ENCODE measurements at places on chromosomes 2 and 18.

DNA sequence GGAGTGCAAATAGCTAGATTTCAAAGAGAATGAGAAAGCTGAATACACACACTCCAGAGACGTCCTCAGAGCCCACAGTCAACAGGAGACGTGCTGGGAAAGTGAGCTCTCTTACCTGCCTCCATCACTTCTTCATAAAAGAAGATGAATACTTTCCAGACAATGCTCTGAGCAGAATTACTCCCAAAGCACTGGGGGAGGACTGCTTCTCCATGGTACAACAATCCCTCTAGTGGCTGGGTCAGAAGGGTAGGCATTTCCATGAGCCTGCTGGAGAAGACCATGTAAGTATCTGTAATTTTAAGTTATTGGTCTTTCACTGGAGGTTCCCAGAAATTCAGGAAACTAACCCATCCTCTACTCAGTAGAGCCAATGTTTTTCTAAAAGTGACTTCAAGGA lies 190.3 kb downstream of the RBM43 start:
- no peak for DNase-seq

DNA sequence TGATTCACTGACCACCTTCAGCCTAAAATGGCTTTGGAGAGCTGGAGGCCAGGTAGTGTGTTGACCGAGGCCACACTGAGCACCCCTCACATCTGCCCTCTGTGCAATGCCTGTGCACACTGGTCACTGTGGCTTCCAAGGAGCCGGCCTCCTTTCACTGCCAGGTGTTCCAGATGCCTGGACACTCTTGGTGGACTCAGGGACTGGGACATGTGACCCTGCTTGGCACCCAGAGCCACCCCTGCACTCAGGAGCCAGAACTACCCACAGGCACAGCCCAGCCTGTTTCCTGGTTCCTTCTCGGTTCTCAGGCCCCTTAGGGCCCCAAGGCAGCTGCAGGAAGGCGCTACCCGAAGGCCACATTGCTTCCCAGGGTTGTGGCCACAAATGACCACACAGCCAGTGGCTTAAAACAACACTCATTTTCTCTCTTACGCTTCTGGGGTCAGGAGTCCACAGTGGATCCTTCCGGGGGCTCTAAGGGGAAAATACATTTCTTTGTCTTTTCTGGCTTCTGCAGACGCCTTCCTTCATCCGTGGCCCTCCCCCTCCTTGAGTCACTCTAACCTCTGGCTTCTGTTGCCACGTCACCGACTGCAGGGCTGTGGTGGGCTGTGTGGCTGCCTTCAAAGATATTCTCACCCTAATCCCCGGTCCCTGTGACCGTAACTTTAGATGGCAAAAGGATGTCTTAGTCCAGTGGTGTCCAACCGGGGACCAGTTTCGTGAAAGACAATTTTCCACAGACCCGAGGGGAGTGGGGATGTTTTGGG lies 78.6 kb downstream of the ASB1 start:
- no peak for DNase-seq

- DNase-seq = no peak
Measured at GRCh38 chr18:40867459-40867858, 1087.6 kb upstream of the PIK3C3 start.

GRCh38 chr2:229703909-229704630 lies 10.3 kb downstream of the DNER start:
- DNase-seq = no peak

- DNase-seq = no peak
Measured at GRCh38 chr2:8985561-8986326, 17.7 kb downstream of the MBOAT2 start.

GRCh38 chr18:12989397-12990122 lies 1.6 kb upstream of the CEP192 start:
- no peak for DNase-seq

DNA sequence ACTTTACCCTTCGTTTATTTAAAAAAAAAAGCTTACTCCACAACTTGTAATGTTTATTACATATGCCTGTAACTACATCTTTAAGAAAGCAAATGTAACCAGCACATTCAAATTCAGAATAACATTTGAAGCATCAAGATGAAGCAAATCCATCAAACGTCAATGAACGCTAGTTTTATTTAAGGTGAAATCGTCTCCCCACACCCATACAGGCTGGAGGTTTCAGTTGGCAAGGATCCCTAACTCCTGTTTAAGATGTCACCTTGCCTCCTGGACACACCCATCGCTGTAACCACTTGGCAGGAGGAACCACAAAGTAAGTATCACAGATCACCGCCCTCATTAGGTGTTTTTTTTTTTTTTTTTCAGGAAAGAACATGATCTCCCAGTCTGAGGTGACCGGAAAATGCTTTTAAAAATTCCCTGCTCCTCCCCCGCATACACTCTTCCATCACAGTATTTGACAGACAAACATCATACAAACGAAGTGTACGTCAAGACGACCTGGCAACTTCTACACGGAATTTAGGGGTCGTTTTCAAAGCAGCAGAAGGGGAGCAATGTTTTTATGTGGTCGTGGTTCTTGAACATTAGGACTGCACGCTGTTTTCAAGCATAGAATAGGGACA lies 19.7 kb upstream of the STPG4 start:
- peak; percentile 31 for DNase-seq

- no peak for DNase-seq
Measured at GRCh38 chr2:47653902-47654789, 128.8 kb upstream of the MSH6 start.

GRCh38 chr2:164960159-164960558 lies 4.8 kb upstream of the SLC38A11 start:
- no peak for DNase-seq

DNA sequence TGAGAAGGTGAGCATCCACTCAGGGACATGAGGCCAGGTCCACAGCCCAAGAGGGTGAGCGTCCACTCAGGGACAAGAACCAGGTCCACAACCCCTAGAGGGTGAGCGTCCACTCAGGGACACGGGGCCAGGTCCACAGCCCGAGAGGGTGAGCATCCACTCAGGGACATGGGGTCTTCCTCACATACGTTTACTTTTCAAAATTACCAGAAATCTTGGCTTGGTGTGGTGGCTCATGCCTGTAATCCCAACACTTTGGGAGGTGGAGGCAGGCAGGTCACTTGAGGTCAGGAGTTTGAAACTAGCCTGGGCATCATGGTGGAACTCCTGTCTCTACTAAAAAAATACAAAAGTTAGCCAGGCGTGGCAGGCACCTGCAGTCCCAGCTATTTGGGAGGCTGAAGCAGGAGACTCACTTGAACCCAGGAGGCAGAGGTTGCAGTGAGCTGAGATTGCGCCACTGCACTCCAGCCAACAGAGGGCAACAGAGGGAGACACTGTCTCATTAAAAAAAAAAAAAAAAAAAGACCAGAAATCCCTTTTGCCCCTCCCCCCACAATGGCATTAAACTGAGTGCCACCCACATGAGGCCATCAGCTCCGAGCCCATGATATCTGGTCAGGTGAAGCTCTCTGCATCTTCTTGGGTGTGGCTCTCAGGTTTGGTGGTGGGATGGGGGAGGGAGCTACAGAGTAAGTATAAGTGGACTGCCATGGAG lies 9.0 kb upstream of the MBP start:
- no peak for DNase-seq

DNA sequence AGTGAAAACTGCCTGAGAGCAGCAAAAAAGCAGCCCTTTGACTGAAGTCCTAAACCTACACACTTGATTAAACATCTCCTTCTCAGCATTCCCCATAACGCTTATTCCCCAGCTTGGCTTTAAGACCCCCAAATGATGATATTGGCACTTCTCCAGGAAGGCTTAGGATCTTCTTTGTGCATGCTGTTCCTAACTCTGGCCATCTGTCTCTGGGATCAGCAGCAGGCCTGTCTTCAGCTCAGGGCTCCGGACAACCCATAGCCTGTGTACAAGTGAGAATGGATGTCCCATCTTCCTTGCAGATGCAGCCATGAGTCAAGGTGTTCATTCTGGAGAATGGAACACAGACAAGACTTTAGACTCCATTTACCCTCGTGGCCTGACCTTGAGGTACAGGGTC lies 81.6 kb upstream of the TMEM17 start:
- no peak for DNase-seq

DNA sequence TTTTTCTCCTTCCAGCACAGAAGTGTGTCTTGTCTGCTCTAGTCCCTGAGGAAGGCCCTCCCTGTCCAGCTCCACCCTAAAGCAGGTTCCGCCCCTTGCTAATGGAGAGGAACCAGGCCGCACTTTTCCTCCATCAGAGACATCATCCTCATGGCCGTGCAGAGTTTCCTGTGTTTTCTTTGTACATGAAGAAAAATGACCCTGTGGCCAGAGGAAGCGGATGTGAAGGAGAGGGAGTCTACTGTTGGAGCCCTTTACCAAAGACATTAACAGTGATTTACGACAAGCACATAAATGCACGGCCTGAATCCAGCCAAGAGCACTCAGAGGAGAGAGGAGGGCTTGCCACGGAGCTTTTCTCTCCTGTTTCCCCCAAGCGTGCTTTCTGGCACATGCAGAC lies 109.5 kb downstream of the RNF144A start:
- no peak for DNase-seq

GRCh38 chr2:172323861-172324597 lies 103.4 kb upstream of the ITGA6 start:
- no peak for DNase-seq

DNA sequence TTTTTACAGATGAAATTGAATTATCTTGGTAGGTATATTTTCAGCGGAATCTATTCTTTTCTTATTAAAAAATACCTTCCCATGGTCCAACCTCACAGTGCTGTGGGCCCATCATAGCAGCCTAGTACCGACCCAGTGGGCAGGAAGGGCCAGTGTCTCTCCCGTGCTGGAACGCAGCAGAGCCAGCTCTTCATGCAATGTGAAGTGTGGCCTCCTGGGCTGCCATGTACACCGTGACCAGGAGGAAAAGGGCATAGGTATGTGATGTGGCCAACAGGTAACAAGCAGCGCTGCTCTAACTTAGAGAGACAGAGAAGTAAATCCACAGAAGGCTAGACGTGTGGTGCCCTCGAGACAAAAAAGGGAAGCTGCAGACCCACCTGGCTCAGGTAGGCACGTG lies 221.1 kb upstream of the SALL3 start:
- DNase-seq = no peak

- DNase-seq = no peak
Measured at GRCh38 chr2:101121174-101121573, 30.0 kb downstream of the TBC1D8 start.

DNA sequence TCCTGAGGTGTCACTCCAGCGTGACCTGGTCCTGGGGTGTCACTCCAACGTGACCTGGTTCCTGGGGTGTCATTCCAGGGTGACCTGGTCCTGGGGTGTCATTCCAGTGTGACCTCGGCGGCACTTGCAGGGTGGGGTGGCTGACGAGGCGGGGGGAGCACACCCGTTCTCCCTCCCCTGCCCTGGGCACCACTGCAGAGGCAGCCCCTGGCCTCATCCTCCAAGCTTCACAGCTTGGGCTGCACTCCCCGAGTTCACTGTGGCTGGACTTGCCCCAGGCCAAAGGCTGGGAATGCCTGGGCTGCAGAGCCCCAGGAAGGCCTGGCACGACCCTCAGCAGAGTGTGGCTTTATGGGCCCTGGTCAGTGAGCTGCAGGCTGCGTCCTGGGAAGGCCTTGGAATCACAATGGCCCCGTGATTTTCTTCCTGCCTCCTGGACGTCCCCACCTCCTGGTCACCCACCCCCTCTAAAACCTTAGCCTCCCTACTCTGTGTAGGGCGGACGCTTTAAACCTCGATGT lies 88.3 kb downstream of the NFATC1 start:
- no peak for DNase-seq

- peak; percentile 75 for DNase-seq
Measured at GRCh38 chr18:55406451-55406991, 181.5 kb downstream of the TCF4 start.

DNA sequence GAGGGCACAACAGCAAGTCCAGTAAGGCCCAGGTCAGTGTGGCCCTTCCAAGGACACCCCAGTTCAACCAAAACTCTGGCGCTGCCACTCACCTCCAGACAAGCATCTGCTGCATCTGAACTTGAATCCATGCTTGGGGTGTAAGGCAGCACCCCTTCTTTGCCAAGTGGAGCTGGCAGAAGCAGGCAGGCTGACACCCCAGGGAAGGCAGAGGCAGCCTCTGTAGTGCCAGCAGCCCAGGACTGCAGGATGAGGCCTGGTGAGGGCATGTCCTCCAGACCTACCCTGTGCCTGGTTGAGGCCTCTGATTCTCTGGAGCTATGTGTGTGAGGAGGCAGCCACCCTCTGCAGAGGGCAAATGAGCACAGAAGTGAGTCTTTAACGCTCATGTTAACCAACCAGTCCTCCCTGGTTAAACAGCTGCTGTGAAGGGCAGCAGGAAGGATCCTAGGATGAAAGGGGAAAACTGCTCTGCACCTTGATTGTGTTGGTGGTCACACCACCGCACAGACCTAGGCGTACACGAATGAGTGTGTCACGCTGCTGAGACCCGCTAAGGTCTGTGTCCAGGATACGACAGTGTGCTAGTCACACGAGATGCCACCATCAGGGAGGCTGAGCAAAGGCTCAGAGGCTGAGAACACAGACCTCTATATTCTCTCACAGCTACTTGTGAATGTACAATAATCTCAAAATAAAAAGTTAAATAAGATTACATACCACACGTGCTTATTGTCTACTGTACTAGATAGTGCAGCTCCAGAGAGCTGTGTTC lies 2.2 kb downstream of the PARD6G start:
- DNase-seq = no peak

- DNase-seq = no peak
Measured at GRCh38 chr2:42064417-42064942, 16.7 kb downstream of the PKDCC start.

GRCh38 chr2:210475706-210476105 lies 853 bp downstream of the LANCL1 start:
- no peak for DNase-seq

- DNase-seq = peak; percentile 97
Measured at GRCh38 chr18:56221195-56222065, 417.0 kb downstream of the TXNL1 start.

- DNase-seq = no peak
Measured at GRCh38 chr2:226873051-226873620, 37.3 kb downstream of the RHBDD1 start.

- DNase-seq = no peak
Measured at GRCh38 chr2:38515155-38516074, 87.3 kb downstream of the HNRNPLL start.

- DNase-seq = no peak
Measured at GRCh38 chr18:10101729-10102128, 187.9 kb downstream of the VAPA start.

DNA sequence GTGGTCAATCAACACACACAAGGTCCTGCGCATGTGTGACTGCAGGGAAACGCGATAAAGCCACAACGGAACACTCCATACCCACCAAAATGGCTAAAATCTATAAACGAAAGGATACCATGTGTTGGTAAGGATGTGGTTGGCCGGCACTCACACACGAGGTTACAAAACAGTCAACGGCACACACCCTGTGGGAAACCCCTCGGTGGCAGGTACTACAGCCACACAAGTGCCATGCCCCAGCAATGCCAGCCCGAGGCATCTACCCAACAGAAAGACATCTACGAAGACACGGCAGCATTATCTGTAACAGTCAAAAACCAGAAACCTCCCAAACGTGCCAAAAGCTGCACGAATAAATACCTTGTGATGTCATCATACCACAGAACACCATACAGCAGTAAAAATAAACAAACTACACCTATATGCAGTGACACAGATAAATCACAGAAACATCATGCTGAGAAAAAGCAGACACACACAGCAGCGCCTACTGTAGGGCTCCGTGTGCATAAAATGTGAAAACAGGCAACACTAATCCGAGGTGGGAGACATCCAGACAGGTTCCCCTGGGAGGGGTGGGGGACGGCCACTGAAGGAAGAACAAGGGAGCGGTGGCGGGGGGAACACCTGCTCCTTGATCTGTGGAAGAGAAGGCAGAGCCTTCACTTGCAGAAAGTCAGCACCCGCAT lies 36.7 kb downstream of the HDAC4 start:
- no peak for DNase-seq

GRCh38 chr2:23713351-23713750 lies 213.6 kb downstream of the ATAD2B start:
- DNase-seq = no peak

GRCh38 chr18:74252039-74252395 lies 39.7 kb downstream of the CYB5A start:
- DNase-seq = no peak
